ENCODE measurements at places on chromosomes 6 and 20.
A peak's percentile ranks its signal among the peaks of the same experiment; 100 is the strongest.

DNA sequence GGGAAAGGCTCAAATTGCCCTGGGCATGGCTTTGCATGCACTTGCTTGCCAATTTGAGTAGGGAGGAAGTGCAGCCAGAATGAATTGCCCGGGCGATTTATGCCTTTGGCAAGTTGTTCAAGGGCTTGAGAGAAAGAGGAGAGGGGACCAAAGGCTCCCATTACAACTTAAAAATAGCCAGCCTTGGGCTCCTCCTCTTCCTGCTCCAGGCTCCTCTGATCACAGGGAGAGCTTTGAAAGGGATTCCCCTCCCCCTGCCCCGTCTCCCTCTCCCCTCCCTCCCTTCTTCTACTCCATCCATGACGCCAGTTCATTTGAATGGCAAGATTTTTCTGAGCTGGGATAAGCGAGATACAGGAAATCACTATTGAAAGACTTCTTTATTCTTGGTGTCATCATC is 304.9 kb upstream of the JAG1 start:
- no peak for DNase-seq

DNA sequence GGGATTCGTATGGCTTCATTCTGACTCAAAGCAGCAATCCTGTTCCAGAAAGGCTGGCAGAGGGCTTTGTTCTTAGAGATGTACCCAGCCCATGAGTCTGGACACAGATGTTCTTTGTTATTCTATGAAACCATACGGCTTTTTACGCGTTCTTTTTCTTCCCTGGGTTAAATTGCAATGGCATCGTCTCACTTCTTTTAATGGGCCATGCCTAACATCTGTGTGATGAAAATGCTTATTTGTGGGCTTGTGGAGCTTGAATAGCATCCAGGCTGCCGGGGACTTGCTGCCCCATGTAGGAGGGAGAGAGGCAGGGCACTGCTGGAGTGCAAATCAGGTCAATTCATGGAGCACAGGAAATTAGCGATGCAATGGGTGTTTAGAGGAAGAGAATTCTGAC is 19.4 kb downstream of the FAM50B start:
- no peak for DNase-seq

DNA sequence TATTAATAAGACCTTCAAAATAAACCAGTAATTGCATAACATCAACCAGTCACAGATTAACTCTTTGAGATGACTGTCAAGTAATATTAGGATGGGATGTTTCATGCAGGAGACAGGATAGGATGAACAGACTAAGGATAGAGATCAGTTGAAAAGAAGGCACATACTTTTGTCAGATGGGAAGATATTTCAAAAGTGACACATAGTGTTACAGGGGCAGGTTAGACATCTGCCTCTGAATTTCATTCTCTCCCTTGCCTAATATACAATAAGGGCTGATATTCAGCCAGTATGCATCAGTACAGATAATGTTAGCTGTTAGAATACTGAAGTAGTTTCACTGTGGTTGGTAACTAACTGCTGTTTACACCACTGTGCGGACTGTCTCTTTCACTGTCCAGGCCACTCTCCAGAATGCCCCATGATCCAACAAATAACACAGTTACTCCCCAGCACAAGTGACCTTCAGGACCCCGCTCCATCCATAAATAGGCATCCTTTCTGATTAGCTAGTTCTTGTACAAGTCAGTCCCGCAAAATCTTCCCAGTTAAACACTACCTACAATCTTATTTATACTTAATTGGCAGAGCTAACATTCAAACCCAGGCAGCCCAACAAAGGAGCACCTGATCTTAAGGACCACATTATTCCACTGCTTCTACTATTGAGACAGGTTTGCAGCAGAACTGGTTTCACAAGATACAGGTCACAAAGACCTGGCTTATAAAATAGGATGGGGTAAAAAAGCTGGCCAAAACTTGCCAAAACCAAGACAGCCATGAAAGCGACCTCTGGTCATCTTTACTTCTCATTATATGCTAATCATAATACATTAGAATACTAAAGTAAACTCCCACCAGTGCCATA is 21.9 kb upstream of the PLN start:
- DNase-seq: no peak

DNA sequence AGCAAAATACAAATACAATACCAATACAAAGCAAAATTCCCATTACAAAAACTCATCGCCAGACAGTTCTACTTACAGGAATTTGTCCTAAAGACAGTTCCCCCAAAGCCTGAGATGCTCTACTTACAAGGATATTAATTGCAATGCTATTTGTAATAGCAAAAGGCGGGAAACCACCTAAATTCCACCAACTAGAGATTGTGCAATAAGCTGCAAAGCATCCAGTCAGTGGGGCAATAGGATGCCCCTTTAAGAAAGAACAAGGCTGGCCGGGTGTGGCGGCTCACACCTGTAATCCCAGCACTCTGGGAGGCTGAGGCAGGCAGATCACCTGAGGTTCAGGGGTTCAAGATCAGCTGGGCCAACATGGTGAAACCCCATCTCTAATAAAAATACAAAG is 39.1 kb downstream of the FAM209B start:
- no peak for DNase-seq

DNA sequence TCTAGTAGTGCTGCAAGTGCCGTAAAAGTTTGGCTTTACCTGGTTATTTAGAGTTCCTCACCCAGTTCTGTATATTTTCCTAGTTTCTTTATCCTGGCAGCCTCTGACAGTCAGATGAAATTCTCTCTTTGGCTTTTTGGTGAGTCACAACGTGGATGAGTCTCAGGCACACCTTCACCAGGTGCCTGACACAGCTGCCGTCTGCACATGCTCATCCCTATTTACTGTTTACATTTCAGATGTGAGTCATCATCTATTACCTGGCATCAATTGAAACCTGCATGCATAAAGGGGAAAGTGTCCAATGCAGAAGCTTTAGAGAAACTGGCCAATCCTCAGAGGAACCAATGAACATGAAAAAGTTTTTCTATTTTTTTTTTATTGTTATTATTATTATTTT is 33.3 kb upstream of the ADGRF4 start:
- no peak for DNase-seq

- DNase-seq: no peak
Observed at GRCh38 chr6:15522026-15522425, 140.8 kb downstream of the DTNBP1 start.

- no peak for DNase-seq
Observed at GRCh38 chr6:11139051-11139960, 27.8 kb upstream of the ERVFRD-1 start.

- no peak for DNase-seq
Observed at GRCh38 chr20:33853507-33853813, 42.3 kb downstream of the CHMP4B start.

GRCh38 chr6:118663993-118664985 is 12.9 kb upstream of the CEP85L start:
- no peak for DNase-seq

DNA sequence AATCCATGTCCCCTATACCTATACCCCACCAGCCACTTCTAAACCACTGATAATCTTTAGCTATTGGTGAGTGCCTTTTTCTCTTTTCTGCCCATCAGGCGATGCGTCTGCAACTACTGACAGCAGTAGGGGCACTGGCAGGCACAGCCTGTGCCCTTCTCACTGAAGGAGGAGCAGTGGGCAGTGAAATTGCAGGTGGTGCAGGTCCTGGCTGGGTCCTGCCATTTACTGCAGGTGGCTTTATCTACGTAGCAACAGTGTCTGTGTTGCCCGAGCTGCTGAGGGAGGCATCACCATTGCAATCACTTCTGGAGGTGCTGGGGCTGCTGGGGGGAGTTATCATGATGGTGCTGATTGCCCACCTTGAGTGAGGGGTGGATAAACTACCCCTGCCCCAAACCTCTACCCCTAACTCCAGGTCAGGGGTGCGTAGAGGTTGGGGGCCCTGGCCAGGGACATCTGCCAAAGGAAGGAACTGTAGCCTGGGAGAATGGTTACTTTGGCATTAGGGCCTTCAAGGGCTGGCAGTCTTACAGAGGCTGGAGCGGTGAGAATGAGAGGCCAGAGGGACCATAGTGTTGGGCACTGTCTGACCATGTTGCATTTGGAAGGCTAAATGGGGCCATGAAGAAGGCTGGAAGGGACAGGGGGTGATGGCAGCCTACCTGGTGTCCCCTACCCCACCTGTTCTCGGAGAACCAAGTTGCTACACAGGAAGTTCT is 851 bp upstream of the HSD17B8 start:
- no peak for DNase-seq

- DNase-seq: no peak
Observed at GRCh38 chr6:43801495-43802181, 31.6 kb downstream of the VEGFA start.

GRCh38 chr6:135796643-135797305 is 54.7 kb upstream of the PDE7B start:
- DNase-seq: no peak

- no peak for DNase-seq
Observed at GRCh38 chr20:5662769-5663168, 87.4 kb upstream of the SHLD1 start.

DNA sequence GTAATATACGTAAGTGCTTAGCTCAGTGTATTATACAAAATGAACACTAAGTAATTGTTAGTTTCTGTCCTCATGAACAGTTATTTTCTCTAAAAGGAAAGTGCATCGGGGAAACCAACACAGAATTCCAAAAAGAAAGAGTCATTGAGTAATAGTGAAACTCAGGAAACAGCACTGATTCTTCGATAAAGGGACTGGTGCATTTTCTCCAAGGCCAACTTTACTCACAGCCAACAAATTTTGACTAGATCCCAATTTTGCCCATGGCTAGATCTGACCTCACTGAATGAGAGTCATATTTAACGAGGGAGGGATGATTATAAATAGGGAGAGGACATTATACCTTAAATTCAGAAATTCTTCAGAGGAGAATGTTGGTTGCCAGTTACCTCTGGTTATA is 390.9 kb upstream of the NRSN1 start:
- DNase-seq: no peak

- DNase-seq: peak; percentile 95
Observed at GRCh38 chr20:45933266-45934045, 1.0 kb upstream of the PCIF1 start.

GRCh38 chr6:110456694-110457093 is 19.7 kb downstream of the SLC22A16 start:
- no peak for DNase-seq

DNA sequence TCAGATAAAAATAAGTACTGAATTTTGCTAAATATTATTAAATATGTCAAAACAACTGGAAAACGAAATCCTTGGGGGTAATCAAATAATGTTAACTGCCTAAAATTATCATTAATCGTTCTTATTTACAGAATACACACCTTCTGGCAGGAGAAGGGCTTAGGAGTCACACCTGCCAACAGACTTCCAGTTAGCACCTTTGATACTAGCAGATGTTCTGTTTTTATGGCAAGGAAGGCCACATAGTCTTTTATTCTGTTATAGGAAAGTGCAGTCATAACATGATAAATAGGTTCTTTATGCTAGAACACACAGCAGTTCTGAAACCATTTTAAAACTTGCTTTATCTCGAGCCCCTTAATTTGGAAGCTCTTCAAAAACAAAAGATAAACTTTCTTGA is 464.1 kb downstream of the UTRN start:
- no peak for DNase-seq

DNA sequence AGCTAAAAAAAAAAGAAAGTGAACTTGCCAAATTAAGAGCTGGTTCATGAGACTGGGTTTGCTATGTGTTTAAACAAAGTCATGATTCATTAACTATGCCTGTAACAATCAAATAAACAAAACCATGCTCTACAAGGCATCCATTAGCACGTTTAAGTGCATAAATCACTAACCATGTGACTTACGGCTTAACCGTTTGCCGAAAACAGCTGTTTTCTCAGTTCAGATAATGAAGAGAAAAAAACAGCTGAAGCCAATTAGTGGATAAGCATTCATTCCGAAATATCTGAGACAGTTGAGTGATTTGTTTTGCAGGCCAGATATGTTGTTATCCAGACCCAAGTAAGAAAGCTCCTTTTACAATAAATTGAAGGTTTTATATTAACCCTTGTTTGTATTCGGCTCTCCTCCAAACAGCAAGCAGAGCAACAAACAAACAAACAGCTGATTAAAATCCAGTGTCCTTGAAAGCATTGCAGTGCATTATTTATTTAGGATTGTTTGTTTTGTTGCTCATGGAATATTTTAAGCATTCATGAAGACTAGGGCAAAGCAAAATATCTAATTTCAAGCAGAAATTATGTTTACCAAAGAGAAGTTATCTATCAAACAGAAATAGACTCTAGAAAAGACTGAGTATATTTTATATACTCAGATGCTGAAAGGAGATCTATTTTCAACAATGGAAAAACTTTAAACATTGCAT is 343.5 kb downstream of the RFPL4B start:
- no peak for DNase-seq

DNA sequence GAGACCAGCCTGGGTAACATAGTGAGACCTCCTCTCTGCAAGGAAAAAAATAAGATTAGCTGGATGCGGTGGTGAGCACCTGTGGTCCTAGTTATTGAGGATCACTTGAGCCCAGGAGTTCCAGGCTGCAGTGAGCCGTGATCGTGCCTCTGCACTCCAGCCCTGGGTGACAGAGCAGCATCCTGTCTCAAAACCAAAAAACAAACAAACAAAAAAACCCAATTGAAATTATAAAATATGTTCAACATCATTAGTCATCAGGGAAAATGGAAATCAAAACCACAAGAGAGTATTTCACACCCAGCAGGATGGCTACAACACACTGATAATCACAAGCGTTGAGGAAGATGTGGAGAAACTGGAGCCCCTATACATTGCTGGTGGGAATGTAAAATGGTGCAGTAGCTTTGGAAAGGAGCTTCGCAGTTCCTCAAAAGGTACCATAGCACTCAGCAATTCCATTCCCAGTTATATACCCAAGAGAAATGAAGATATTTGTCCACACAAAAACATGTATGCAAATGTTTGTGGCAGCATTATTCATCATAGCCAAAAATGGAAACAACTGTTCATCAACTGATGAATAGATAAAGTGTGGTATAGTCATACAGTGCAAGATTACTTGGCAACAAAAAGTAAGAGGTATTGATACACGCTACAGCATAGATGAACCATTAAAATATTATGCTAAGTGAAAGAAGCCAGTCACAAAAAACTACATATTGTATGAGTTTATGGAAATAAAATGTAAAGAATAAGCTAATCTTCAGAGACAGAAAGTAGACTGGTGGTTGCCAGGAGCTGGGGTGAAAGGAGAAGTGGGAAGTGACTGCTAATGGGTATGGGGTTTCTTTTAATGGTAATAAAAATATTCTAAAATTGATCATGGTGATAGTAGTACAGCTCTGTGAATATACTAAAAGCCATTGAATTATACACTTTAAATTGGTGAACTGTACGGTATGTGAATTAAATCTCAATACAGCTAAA is 38.7 kb upstream of the RIPOR2 start:
- DNase-seq: no peak

- DNase-seq: peak; percentile 48
Observed at GRCh38 chr20:38172408-38172807, 7.3 kb upstream of the TGM2 start.

DNA sequence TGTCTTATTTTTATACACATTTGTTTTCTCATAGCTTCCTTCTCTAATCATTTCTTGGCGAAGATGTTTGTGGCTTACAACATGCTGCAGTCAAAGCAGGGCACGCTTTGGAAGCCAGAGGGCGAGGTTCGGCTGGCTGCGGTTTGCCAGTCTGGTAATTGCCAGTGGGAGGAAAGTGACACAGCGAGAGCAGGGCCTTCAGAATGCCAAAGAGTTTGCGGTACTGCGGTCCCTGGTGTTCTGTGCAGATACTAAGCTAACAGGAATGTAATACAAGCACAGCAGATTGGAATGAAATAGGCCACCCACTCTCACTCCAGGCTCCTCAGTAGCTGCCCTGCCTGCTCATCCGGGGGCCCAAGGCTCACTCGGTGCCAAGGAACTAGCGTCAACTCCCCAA is 58.7 kb upstream of the TGM3 start:
- DNase-seq: no peak
